Kidney capillary endothelial cell (primary cell): ENCODE measurements at places on chromosomes 4 and X.
A peak's percentile ranks its signal among the peaks of the same experiment; 100 is the strongest.

GRCh38 chrX:17944833-17945497, 83.9 kb upstream of the RAI2 start:
- DNase-seq = peak; percentile 4

DNA sequence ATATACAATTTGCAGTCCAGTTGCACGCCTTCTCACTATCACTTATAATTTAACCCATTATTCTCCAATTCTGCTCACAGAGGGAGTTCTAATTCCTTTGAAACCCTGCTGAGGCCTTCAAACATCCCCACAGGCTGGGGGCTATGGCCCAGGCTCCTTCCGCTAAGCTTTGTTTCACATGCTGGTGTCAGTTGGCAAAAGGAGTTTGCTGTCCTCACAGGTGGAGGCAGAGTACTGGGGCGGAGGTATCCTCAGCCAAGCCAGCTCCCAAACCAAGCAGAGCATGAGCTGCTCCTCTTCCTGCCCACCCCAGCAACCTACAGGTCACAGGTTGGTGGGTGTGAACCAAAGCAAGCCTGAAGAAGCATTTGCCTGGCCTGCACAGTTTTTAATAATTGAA, 21.5 kb downstream of the BTC start:
- DNase-seq = no peak

DNA sequence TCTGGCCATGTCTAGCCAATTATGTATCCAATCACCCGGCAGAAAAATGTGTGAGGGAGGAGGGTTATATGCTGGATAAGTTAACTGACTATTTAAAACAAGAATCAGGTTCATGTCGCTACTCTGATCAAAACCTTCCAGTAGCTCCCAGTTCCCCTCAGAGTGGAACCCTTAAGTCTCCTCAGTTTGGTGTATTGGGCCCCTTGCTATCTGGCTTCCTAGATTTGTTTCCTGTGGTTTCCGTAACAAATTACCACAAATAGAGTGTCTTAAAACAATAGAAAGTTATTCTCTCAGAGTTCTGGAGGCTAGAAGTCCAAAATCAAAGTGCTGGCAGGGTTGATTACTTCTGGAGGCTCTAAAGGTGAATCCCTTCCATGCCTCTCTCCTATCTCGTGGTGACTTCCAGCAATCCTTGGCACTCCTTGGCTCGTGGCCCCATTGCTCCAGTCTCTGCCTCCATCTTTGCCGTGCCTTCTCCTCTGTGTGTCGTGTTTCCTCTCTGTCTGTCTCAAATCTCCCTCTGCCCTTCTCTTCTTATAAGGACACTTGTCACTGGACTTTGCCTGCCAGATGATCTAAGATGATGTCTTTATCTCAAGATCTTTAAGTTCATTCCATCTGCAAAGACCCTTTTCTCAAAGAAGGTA, 10.5 kb upstream of the ENPP6 start:
- DNase-seq = no peak

DNA sequence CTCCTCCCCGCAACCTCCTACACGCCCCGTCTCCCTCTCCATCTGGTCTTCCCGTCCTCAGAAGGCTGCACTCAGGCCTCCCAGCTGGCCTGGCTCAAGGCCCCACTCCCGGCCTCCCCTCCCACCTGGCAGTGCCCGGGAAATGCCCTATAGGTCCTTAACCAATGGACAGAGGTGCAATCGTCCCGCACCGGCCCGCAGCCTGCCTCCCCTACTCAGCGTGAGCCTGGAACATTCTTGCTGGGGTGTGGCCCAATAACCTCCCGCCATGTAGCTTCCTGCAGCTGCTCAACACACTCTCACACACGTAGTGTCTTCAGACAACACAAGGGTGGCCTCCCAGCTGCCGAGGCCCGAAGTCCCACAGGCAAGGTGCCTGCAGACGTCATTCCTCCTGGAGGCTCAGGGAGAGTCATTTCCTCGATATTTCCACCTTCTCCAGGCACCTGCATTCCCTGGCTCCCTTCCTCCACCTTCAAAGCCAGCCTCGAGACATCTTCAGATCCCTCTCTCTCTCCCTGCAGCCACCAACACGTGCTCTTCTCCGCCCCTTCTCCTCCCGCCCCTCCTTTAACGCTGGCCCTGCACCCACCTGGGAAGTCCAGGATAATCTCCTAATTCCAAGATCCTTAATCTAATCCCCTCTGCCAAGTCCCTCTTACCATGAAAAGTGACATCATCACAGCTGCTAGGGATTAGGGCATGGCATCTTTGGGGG, 56.2 kb downstream of the ADRA2C start:
- DNase-seq = no peak

GRCh38 chrX:66045894-66046293, 6.0 kb upstream of the VSIG4 start:
- DNase-seq = no peak

DNA sequence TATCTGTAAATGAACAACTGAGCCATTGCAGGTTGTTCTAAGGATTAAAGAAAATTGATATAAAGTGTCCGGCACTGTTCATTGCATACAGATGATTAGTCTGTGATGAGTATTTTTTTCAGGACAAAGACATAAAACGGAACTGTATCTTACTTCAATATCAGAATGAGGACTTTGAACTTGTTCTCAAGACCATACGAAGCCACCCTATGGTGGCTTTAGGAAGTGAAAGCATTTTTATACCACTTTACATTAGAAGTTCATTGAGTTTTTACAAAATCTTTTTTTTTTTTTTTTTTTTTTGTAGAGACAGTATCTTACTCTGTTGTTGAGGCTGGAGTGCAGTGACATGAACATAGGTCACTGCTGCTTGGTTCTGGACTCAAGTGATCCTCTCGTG, 45.2 kb upstream of the TRIM2 start:
- no peak for DNase-seq

DNA sequence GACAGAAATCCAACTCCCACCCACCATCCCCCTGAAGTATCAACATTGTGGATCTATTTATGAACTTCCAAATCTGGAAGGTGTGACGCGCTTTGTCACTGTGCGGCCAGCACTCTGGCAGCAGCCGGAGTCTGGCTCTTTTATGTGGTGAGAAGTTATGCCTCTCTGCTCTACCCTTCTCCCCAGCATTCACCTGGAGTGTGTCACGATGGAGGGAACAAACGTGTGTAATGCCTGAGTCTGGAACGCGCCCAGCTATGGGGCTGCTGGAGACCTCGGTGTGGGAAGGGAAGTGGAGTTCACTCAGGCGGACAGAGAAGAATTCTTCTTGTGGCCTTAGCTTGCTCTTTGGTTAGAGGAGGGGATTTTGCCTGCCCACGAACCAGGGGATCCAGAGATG, 222.1 kb upstream of the RPL34 start:
- no peak for DNase-seq

DNA sequence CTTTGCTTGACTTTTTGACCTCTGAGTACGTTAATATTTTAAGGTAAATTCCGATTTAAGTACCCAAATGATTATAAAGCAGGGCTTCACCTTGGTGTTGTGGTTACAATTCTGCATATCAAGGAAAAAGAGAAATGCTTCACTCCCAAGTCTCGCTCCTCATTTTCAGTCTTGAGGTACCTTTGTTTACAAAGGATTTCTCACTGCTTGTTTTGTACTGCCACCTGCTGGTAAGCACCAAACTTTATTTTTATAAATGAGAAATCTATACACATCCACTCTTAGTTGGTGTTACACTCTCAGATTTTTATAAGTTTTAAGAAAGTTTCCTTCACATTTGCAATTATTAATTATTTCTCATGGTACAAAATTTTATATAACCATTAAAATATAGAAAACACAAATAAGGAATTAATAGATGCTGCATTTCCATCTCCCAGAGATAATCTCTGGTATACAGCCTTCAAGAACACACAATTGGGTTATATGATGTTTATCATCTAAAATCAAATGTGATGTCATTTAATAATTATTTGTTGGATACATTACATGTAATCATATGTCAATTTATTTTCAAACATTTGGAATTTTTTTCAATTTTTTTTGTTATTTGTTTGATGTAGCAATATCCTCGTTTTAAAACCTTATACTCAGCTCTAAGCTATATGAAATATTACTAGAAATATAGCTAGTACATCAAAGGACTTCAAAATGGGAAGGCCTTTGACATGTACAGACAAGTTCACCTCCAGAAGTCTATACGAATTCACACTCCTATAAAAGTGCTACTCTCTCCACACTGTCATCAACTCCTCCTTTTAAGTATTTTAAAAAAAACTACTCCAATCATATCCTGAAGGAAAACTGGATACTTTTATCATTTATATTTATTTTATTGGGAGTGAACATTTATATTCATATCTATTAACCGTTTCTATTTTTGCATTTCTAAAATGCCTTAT, 179.9 kb downstream of the KCNIP4 start:
- peak; percentile 70 for DNase-seq

DNA sequence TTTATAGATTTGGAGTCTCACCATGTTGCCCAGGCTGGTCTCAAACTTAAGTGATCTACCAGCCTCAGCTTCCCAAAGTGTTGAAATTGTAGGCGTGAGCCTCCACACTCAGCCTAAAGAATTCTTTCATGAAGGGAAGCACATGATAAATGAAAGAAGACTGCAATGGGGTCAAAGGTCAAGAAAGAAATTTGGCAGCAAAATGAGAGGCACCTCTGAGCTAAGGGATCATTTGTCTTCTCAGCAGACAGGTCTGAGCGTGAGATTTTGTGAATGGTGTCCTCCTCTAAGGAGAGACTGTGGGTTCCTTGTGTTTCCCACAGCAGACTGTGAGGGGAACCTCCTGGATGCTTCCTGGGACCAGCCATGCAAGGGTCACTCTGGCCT, 57.5 kb upstream of the EGFL6 start:
- DNase-seq = no peak

DNA sequence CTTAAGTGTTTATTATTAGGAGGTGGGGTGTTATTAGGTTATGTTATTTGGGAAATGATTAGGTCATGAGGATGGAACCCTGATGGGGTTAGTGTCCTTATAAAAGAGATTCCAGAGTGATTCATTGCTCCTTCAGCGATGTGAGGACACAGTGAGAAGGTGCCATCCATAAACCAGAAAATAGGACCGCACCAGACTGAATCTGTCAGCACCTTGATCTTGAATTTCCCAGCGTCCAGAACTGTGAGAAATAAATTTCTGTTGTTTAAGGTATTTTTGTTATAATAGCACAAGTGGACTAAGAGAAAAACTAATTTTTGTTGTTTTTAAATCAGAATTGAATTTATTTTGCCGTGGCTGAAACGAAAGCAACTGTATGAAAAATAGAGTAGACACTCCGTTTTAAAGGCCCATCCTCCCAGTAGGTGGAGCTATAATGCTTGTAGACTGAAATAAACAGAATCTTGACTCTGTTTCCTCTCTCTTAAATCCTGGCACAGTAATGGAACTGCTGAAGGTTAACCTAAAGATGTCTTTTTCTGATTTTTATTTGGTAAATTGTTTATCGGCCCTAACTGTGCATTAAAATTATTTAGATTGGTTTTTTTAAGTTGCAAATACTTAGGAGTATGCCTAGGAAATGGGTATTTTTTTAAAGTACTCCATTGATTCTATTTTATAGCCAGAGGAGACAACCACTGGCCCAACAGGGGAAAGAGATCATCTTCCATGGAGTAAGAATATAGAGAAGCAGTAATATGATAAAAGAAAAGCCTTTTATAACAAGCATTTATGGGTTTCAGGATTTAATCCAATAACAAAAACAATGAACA, 133.2 kb upstream of the ADAMTS3 start:
- DNase-seq = peak; percentile 51

GRCh38 chr4:10584042-10584441, 100.5 kb downstream of the CLNK start:
- DNase-seq = no peak

DNA sequence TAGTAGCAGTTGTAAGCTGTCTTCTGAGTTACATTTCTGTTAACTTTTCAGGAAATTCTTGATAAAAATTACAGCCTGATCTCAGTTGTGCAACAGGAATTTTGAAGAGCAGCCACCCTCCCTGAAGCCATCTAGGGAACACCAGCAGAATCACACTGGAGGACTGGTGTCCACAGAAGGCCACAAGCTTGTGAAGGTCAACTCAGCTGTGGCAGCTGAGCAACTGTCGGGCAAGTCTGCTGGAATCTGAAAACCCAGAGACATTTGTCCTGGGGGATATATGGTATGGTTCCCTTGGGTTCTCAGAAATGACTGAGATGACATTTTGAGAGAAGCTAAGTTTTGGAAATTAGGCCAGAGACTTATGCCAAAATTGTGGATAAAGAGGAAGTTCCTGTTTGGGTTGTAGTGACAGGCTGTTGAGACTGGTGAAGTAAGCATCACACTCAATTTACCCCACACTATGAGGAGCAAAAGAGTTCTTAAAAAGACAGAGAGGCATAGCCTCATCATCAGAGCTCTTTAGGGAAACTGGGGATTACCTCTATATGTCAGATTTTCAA, 78.1 kb upstream of the TNIP3 start:
- no peak for DNase-seq
